ENCODE measurements at places on chromosomes 4 and X.

DNA sequence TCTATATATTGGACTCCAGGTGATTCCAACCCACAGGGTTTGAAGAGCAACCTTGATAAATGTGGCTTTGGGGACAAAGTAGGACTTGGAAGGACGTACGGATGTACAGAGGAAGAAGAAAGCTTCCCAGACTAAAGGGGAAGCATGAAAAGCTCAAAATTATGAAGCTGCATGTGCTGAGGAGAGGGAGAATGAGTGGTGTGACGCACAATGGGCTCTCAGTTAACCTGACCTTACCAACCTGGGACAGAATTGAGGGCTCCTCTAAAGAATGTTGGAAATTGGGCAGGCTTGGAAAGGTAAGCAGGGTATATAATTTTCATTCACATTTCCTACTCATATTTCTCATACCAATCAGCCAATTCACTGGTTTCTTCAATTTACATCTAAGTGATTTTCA, 10.5 kb upstream of the TIGD2 start:
- no peak for DNase-seq

DNA sequence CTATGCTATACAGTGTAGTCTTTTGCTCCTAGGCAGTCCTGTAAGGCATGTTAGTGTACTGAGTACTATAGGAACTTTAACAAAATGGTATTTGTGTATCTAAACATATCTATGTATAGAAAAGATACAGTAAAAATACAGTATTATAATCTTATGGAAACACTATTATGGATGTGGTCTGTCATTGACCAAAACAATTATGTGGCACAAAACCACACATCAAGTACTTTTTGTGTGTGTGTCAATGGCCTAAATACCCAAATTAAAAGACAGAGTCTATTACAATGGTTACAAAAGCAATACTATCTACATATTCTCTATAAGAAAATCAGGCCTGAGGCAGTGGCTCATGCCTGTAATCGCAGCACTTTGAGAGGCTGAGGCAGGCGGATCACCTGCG, 610.2 kb upstream of the NDST4 start:
- DNase-seq: no peak

- no peak for DNase-seq
These were observed 108.3 kb upstream of the SCML1 start for GRCh38 chrX:17628976-17629375.

DNA sequence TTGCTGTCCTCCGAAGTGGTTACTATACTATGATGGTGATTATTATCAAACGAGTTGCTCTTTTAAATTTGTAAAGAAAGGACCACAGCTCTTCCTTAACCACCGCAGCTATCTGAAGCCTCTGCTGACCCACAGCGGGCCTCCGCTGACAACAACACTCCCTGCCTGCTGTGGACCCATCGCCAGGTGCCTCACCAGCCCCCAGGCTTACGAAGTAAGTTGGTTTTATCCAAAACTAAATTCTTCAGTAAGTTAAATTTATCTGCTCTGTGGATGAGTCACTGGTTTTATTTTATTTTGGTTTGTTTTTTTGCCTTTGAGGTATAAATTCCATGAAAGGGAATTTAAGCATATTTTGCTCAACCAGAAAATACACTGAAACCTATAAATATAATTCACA, 54.7 kb downstream of the SLC9A6 start:
- DNase-seq: no peak

GRCh38 chrX:110852180-110852579, 56.6 kb upstream of the CHRDL1 start:
- DNase-seq: no peak

- DNase-seq: no peak
These were observed 207.8 kb upstream of the KIT start for GRCh38 chr4:54449999-54450398.

DNA sequence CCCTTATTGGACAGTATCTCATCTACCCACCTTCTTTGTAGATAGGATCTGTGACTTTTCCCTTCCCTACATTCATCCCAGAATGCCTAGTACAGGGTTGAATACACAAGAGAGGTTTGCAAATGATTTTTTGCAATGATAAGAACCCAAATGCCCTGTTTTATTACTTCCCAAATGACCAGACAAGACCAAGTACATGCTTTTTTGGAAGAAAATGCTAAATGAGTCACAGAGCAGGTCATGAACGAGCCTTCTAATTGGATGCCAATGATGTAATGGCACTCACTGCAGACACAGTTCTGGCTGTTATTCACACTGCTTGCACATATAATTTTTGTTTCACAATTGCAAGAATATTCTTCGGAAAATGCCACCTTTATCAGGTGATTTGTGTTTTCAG, 17.8 kb upstream of the GABRQ start:
- no peak for DNase-seq

DNA sequence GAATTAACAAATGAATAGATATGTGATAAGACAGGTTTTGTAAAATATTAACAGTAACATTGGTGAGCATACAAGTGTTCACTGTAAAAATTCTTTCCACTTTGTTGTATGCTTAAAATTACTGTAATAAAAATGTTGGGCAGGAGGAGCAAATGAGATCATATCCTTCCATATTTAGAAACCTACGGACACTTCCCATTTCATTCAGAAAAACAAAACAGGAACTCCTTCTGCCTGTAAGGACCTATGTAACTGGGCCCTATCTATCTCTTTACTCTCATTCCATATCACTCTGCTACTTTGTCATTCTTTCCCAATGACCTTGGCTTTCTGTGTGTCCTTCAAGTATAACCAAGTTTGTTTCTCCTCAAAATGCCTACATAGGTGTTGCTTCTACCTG, 53.7 kb upstream of the SLC39A8 start:
- DNase-seq: no peak

- no peak for DNase-seq
These were observed 1307.3 kb downstream of the C4orf33 start for GRCh38 chr4:130403221-130403620.

- DNase-seq: no peak
These were observed 160.9 kb upstream of the GIMD1 start for GRCh38 chr4:106529348-106530023.

DNA sequence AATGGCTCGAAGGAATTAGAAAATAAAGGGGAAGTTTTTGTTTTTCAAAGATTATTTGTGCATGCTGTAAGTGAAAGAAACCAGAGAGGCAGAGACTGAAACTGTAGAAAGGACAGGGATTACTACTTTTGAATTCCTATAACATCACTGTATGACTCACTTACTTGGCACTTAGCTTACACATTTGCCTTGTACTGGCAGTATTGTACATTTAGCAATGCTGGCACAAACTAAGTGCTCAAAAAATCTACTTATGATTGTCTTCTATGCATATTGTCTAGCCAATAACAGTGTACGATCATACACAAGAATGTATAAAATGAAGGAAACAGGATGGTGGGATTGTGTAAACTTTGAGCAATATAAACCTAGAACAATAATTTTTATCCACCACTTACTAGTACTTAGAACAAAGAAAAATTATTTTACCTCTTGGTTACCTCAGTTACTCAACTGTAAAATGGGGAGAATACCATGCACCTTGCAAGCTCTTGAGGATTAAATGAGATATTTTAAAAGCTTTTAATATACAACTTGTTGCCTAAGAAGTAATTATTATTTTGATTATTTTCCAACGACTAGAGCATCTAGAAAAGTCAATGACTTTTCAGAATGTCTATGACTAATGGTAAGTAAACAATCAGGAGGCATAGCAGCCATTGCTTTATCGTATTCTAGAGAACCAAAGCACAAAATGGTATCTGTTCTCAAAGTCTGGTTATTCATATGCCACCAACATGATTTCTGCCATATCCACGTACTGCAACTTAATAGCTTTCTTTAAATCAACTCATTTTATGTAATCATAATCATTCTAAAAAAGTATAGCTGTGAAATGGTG, 4.7 kb downstream of the FAM120C start:
- no peak for DNase-seq

GRCh38 chrX:17590892-17591740, 146.2 kb upstream of the SCML1 start:
- DNase-seq: peak; percentile 15

- no peak for DNase-seq
These were observed 37.3 kb downstream of the CASP6 start for GRCh38 chr4:109665783-109666485.

GRCh38 chr4:108166441-108167315, 2.1 kb downstream of the LEF1 start:
- peak; percentile 65 for DNase-seq

DNA sequence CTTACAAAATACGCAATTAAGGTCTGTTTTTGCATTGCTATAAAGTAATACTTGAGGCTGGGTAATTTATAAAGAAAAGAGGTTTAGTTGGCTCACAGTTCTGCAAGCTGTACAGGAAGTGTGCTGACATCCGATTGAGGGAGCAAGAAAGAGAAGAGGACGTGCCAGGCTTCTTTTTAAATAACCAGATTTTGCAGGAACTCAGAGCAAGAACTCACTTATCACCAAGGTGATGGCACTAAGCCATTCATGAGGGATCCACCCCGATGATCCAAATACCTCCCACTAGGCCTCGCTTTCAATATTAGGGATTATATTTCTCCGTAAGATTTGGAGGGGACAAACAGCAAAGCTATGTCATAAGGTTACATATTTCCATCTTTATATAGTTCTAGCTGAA, 456.7 kb downstream of the GLUD2 start:
- no peak for DNase-seq

- DNase-seq: no peak
These were observed 115.5 kb downstream of the SOX3 start for GRCh38 chrX:140389331-140389730.

DNA sequence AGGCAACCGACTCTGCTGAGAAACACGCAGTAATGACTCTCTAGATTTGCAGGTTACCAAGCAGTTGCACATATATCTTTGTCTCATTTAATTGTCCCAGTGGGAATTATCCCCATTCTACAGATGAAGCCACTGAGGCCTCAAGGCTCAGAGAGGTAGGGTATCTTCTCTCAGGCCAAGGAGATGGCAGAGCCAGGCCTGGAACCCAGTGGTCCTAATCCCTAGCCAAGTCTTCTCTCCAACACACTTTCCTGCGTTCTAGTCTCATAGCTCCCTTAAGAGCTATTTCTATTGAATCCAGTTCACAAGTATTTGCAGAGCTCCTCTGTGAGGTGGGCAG, 181.3 kb upstream of the BCOR start:
- no peak for DNase-seq

DNA sequence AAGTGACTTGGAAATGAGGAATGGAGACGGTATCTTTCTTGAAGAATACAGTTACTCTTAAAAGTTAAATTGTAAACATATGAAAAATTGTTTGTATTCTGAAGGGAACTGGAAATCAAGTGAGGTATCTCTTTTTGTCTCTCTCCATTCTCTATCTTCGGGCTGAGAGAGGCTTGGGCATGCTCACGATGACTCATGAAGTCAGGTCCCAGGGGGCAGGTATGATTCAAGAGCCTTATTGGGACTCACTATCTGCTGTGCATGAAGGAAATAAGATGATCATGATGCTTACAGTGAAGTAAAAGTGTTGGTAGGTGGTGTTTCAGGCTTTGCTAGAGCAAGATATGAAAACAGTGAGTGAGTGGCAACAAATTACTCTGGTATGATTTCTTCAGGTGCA, 200.4 kb upstream of the PITX2 start:
- no peak for DNase-seq

DNA sequence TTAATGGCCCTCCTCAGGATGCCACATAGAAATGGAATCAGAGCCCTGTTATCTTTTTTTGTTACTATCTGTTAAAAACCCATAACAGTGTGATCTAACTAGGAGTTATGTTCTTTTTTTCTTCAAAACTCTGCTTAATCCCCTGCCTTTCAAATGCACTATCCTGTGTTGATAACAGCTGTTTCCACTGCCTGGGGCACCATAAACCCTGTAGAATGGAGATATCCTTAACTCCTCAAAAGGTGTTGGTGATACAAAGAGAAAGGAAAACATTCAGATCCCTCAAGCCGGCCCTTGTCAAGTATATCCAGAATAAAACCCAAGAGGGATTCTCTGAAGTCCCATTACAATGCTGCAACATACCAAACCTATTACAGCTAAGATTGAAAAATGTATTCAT, 108.6 kb downstream of the ACTRT1 start:
- no peak for DNase-seq

GRCh38 chrX:109732017-109732801, 848 bp downstream of the ACSL4 start:
- no peak for DNase-seq

DNA sequence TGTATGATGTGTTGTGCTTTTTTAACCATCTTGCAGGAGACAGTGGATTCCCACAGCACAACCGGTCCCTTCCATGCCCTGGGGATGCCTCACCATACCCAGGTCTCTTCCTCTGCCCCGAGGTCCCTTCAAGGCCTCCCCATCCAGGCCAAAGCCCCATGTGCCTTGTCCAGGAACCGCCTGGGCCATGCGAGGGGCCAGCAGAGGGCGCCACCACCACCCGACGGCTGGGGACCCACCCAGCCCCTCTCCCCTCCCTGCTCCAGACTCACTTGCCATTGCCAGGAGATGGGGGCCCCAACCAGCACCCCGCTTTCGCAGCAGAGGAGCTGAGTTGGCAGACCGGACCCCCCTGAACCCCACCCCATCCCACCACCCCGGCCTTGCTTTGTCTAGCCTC, 485.5 kb downstream of the TRAM1L1 start:
- DNase-seq: no peak

DNA sequence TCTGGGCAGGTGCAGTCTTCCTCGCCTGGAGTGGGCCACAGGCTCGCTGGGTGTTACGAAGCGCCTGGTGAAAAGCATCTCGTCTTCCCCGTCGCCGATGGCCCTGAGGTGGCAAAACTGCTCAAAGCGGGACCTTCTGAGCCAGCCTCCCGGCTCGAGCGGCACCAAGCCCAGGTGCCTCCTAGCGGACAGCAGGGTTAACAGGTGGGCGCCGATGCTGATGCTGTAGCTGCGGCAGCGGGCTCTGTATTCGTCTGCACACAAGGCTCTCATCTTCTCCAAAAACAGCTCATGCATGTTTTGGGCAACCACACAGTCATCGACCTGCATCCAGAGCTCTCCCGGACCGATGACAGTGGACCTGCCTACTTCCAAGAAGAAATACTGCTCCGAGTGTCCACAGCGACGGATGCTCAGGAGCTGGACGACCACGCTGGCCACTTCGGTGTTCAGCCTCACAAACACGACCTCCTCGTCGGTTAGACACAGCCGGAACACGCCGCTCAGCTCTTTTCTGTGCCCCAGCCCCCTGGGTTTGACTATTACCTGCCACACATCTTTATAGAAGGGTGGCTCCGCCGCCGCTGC, 1.2 kb downstream of the IRS4 start:
- DNase-seq: no peak

DNA sequence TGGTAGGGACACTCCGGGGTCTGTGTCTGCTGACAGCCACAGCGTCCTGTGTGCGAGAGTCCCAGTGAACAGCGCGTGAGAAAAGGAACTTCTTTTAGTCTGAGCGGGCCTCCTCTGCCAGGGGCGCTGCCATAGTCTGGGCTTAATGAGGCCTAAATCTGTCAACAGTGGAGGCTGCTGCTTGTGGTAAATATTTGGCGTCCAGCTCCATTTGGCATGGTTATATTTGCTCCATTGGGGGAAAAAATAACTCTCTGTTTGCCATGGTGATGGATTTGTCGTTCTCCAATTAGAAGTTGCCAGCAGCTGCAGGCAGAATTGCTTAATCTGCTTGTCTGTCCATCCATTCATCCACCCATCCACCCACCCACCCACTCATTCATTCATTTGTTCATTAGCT, 71.4 kb upstream of the PSAPL1 start:
- DNase-seq: no peak
